Inflammatory macrophage treated with lipopolysaccharide for 1 hour (primary cell): ENCODE measurements at places on chromosomes 6 and 20.

GRCh38 chr6:41336824-41337223, 1.4 kb downstream of the NCR2 start:
- no peak for DNase-seq

GRCh38 chr20:2952766-2953165, 79.5 kb downstream of the PTPRA start:
- DNase-seq: peak; percentile 28

DNA sequence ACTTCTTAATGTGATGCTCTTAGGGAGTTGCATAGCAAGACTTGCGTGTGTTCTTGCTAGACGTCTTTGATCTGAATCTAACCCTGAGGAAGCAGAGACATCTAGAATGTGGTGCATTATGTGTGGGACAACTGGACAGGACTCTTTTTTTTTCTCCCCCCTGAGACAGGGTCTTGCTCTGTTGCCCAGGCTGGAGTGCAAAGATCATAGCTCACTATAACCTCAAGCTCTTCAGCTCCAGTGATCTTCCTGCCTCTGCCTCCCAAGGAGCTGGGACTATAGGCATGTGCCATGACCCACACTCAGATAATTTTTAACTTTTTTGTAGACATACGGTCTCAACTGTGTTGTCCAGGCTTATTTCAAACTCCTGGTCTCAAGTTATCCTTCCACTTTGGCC, 34.0 kb downstream of the PCMT1 start:
- DNase-seq: no peak

DNA sequence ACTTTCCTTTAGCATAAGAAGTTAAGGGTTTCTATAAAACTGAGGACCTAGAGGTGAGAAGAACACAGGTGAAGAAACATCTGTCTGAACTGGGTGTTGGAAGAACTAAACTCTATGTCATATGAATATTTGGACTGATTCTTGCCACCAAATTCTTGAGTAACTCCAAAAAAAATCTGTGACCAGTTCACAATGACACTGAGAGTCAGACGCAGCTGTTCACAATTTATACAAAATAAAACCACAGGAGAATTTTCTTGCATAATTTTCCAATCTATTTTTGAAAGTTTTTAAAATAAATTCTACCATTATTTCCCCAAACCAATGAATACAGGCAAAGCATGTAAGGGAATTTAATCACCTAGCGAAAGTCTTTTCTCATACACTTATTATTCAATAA, 148.1 kb upstream of the TCF21 start:
- no peak for DNase-seq

DNA sequence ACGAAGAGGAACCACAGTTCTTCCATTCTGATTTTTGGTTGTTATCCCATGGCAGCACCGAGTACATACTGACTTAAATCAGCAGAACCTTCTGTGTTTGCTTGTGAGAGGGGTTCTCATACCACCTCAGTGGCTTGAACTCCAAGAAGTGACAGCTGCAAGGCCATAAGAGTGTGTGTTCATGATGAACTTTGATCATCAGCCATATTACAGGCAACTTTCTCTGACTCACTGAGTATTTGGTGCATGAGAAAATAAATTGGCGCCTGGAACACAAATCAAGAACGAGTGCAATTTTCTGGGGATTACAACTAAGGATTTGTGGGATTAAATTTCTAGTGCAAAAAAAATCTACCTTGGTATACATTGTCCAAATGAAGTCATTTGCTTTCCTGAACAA, 68.9 kb downstream of the CYP39A1 start:
- no peak for DNase-seq

- no peak for DNase-seq
Observed at GRCh38 chr6:87660226-87660911, 41.7 kb downstream of the AKIRIN2 start.

GRCh38 chr6:162177746-162178145, 549.8 kb downstream of the PRKN start:
- no peak for DNase-seq

DNA sequence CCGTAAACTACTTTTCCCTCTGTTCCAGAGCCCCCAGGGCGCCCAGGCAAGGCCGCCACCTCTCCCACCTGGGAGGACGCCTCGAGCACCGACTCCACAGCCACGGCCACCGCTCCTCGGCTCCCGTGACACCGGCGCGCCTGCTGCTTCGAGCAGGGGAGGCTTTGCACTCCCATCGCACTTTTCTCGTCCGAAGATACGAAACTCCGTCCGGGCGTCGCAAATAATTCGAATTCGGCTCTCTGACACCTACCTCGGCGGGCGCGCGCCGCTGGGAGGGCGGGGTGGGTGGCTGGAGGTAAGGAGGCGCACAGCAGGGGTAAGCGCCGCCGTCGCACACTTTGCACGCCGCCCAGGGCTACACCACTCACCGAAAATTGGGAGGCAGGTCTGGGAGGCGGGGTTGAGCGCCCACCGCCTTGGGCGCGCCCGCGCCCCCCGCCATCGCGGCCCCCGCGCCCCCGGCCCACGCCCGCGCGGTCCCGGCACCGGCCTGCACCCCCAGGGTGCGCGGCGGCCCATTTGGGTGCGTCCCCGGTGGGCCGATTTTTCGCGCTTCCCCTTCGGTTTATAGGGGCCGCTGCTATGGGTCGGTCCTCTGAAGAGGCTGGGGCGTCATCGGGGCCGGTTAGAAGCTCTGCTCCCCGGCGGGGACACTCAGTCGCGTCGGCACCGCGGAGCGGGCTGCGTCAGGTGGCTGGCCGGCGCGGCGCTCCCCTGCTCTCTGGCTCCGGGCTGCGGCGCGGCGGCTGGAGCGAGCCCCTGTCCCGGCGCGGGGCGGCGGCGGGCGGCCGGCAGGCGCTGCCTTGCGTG, 36.2 kb downstream of the GNAS start:
- DNase-seq: peak; percentile 71

GRCh38 chr6:14738933-14739332, 506.9 kb upstream of the JARID2 start:
- no peak for DNase-seq
